ENCODE measurements at places on chromosomes 16 and 17. TPM values are rescaled to one million over a fixed set of nuclear protein-coding genes. Genes with fewer than 3 reads are reported as not detected.

- no peak overlapping the region for H3K27ac ChIP-seq
- H3K36me3 ChIP-seq, result no peaks in the 10 kb centered on the region
- no peaks in the 10 kb centered on the region for H3K27me3 ChIP-seq
- no peak for DNase-seq
Observed at GRCh38 chr17:78556812-78557211, 20.4 kb downstream of the DNAH17 start.

DNA sequence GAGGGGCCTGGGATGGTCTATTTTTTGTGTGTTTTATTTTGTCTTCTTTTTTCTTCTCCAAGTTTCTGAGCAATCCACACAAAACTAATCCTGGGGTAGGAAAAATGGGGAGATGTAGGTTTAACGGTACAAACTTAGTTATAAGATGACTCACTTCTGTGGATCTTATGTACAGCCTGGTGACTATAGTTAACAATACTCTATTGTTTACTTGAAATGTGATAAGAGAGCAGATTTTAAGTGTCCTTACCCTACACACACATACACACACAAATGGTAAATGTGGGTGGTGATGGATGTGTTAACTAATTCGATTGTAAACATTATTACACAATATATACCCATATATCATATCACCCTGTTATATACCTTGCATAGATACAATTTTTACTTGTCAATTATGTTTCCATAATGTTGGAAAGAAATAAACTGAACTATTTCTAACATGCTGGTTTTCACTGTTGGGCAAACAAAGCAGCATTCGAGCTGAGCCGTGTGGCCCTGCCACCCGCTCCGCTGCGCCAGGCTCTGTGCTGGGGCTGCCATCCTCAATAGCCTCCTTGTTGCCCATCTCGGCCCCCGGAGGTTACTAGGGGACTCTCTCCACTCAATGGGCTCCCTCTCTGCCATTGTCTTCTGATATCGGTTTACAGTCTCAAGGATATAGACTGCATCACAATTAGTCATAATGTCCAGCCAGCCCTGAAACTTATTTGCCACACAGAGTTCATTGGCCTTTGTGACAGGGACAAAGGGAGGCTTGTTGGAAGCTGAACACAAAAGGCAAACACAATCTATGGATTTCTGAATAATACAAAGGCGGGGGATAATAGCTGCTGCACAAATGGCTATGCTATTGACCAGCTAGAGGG is 380.3 kb upstream of the MAF start:
- DNase-seq, result no peak
- no peaks in the 10 kb centered on the region for H3K27me3 ChIP-seq
- no peaks in the 10 kb centered on the region for H3K4me1 ChIP-seq
- H3K4me3 ChIP-seq, result no peak overlapping the region
- no peak overlapping the region for H3K27ac ChIP-seq

DNA sequence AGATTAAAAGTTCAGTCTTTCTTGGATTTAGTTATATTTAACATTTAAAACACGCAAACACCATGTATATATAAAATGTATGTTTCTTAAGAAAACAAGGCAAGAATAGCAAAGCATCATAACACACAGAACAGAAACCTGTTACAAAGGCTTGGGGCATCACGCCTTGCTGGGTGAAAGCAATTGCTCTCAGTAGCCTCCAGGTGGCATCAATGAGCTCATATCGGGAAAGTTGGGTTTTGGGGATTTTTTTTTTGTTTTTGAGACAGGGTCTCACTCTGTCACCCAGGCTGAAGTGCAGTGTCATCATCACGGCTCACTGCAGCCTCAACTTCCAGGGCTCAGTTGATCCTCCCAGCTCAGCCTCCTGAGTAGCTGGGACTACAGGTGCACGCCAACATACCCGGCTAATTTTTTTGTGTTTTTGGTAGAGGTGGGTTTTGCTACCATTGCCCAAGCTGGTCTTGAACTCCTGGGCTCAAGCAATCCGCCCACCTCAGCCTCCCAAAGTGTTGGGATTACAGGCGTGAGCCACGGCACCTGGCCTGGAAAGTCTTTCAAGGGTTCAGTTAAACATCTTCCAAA is 56.9 kb downstream of the CYB5D2 start:
- no peak overlapping the region for H3K27ac ChIP-seq
- H3K4me1 ChIP-seq, result no peaks in the 10 kb centered on the region
- peak; percentile 30 for DNase-seq
- H3K4me3 ChIP-seq, result no peak overlapping the region
- no peaks in the 10 kb centered on the region for H3K27me3 ChIP-seq

DNA sequence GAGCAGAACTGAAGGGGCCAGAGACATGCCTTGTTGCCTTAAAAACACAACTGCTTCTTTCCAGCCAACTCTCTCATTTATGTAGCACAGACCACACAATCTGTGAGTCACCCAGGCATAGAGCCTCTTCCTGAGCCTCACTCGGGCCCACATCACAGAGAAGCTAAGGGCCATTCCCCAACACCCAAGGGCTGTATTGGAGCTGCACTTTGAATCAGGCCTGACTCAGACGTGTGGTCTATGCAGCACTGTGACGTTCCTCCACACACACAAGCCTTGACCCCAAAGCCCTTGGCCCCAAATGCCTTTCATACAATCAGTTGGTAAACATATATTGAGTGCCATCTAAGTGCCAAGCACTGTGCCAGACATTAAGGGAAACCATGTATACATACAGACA is 308.9 kb upstream of the DYNLRB2 start:
- H3K4me3 ChIP-seq, result no peak overlapping the region
- no peaks in the 10 kb centered on the region for H3K4me1 ChIP-seq
- DNase-seq, result no peak

DNA sequence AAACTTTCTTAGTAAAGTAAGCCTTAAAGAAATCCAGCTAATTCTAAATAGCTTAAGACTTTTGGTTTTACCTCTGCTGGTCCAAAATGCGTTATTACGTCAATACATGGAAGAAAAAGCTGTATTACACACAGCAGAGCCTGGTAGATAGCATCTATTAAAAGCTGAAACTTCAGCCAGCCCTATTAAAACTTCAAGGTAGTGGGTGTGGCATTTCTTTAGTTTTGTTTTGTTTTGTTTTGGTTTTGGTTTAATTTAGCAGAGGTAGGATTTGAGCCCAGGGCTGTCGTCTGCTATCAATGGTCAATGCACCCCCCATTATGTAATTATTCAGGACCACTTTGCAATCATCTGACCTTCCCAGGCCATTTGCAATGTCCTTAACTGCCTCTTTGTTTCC is 318.4 kb upstream of the MAF start:
- H3K27ac ChIP-seq, result no peak overlapping the region
- DNase-seq, result no peak
- no peaks in the 10 kb centered on the region for H3K4me1 ChIP-seq
- H3K27me3 ChIP-seq, result no peaks in the 10 kb centered on the region
- H3K36me3 ChIP-seq, result no peaks in the 10 kb centered on the region

UBE2O gene
- total RNA-seq, result 47.5 TPM
